ENCODE measurements at places on chromosomes 7 and 10.

- no peak overlapping the region for H3K27ac ChIP-seq
- no peak for DNase-seq
- no peaks in the 10 kb centered on the region for H3K4me1 ChIP-seq
Observed at GRCh38 chr7:116732788-116733694, 61.0 kb downstream of the MET start.

GRCh38 chr10:77207828-77208185 is 429.8 kb downstream of the KCNMA1 start:
- no peak overlapping the region for H3K4me3 ChIP-seq
- no peaks in the 10 kb centered on the region for H3K4me1 ChIP-seq
- DNase-seq, result no peak
- no peak overlapping the region for H3K27ac ChIP-seq
- no peaks in the 10 kb centered on the region for H3K36me3 ChIP-seq

- H3K27ac ChIP-seq, result no peak overlapping the region
- peaks cover 14% of the 10 kb centered on the region for H3K27me3 ChIP-seq
- no peak for DNase-seq
- no peaks in the 10 kb centered on the region for H3K36me3 ChIP-seq
- no peaks in the 10 kb centered on the region for H3K4me1 ChIP-seq
Observed at GRCh38 chr7:130303127-130303526, 10.2 kb downstream of the CPA4 start.

GRCh38 chr7:104958371-104958865 is 55.6 kb upstream of the KMT2E start:
- H3K4me1 ChIP-seq, result peaks cover 62% of the 10 kb centered on the region
- no peak overlapping the region for H3K4me3 ChIP-seq
- H3K27ac ChIP-seq, result peak overlapping the region; percentile 29
- peaks cover 47% of the 10 kb centered on the region for H3K36me3 ChIP-seq
- DNase-seq, result no peak
- no peaks in the 10 kb centered on the region for H3K27me3 ChIP-seq

GRCh38 chr7:43456200-43456599 is 126.7 kb upstream of the STK17A start:
- H3K4me3 ChIP-seq, result no peak overlapping the region
- peaks cover 3% of the 10 kb centered on the region for H3K4me1 ChIP-seq
- no peak overlapping the region for H3K27ac ChIP-seq
- peaks cover 15% of the 10 kb centered on the region for H3K27me3 ChIP-seq

- no peak for DNase-seq
- H3K27me3 ChIP-seq, result peaks cover 4% of the 10 kb centered on the region
- H3K4me3 ChIP-seq, result no peak overlapping the region
- peaks cover 34% of the 10 kb centered on the region for H3K36me3 ChIP-seq
- H3K27ac ChIP-seq, result no peak overlapping the region
Observed at GRCh38 chr7:121505540-121506182, 109.6 kb upstream of the FAM3C start.

DNA sequence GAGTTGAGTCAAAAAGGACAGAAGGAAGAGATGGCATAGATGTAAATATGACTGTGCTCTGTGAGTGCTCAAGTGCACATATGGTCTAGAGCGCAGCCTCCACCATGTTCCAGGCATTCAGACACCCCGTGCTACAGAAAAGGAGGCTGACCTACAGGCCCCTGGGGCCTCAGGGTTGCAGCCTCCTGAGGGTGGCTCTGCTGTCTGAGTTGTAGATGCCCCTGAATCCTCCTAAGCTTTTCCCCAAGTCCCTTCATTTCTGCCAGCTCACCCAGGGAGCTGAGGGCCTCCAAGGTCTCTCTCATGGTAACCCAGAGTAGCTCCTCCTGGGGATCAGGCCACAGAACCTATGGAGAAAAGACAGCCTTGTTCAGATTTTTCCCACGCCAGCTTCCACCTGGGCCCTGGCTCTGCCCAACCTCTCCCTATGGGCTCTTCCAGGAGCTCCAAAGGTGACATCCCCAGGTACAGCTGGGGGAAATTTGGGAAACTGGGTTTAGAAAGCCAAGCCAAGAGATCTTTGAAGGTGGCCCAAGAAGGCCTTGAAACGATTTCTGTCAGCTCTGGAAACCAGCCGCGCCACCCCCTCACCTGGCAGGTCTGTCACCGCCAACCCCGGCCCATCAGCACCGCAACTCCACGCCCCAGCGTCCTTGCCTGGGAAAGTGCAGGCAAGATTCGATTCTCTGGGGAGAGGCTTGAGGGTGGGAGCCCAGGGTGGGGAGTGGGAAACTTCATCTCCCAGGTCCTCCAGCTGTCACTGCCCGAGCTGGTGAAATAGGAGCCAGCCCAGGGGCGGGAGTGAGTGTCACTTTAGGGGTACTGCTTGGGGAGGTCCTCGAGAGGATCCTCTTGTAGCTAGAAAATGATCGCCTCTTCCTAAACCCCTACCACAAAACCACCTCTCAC is 2.4 kb downstream of the ZNF467 start:
- DNase-seq, result no peak
- no peak overlapping the region for H3K27ac ChIP-seq
- H3K36me3 ChIP-seq, result no peaks in the 10 kb centered on the region

DNA sequence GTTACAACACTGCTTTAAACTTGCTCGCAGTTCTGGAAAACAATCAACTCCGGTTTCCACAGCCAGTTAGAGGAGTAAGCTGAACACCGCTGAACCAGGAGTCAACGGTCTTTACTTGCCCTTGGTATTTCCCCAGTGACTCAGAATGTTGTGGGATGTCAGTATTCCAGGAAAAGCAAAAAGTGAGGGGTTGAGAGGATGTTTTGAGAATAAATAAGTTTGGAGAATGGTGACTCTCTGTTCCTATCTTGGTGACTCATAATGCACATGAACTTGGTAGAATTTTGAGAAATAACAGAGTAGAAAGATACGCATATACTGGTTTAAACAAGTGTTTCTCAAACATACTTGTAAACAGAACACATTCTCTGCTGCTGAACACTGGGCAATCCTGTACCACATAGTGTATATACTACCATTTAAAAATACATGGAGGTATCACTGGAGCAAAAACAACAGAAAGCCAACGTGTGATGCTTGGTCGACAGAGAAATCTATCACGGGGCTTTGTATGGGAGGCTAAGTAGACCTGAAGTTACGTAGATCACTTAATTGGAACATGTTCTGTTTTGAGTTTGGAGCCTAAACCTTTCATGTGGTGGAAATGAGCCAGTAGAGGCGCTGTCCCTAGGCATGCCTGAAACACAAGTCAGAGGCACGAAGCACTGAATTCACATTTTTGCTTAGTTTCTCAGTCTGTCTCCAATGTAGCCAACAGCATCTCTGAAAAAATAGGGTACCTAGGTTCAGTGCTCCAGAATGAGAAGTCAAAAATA is 534.3 kb downstream of the PARD3 start:
- peak; percentile 18 for DNase-seq
- H3K4me1 ChIP-seq, result peaks cover 19% of the 10 kb centered on the region
- H3K36me3 ChIP-seq, result no peaks in the 10 kb centered on the region
- H3K27ac ChIP-seq, result peak overlapping the region; percentile 23
- H3K27me3 ChIP-seq, result peaks cover 9% of the 10 kb centered on the region

GRCh38 chr7:51226916-51227535 is 89.6 kb downstream of the COBL start:
- H3K36me3 ChIP-seq, result no peaks in the 10 kb centered on the region
- no peak for DNase-seq
- no peak overlapping the region for H3K4me3 ChIP-seq
- no peaks in the 10 kb centered on the region for H3K4me1 ChIP-seq
- H3K27me3 ChIP-seq, result peaks cover 3% of the 10 kb centered on the region
- no peak overlapping the region for H3K27ac ChIP-seq

DNA sequence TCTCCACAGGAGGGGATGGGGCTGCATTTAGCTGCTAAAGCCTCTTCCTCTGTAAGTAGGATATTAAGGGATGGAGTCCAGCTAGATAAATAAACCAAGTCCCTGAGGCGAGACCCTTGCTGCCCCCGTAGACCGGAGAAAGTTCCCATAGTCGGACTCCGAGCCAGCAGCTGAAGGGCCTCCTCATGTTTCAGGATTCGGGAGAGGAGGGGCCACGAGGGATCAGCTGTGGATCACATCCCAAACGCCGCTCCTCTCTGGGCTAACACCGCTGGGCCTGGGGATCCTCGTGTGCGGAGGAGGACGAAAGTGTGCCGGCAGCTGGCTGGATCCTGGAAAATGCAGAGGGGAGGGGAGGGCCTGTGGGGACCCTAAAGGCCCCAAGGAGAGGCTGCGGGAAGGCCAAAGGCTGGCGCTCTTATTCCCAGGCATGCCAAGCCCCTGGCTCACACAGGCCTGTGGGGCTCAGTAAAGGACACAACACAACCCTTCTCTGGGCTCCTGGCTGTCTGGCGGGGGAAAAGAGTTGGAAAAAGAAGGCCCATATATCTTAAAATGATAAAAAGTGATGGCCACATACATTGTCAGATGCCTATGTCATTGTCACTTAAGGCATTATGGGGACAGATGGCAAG is 82.5 kb upstream of the TMEM72 start:
- H3K27me3 ChIP-seq, result peaks cover 2% of the 10 kb centered on the region
- H3K36me3 ChIP-seq, result no peaks in the 10 kb centered on the region
- H3K4me3 ChIP-seq, result no peak overlapping the region
- H3K27ac ChIP-seq, result no peak overlapping the region

GRCh38 chr7:122989577-122989976 is 5.9 kb downstream of the TAS2R16 start:
- no peaks in the 10 kb centered on the region for H3K36me3 ChIP-seq
- no peaks in the 10 kb centered on the region for H3K4me1 ChIP-seq
- no peak for DNase-seq
- no peak overlapping the region for H3K27ac ChIP-seq
- H3K4me3 ChIP-seq, result no peak overlapping the region

DNA sequence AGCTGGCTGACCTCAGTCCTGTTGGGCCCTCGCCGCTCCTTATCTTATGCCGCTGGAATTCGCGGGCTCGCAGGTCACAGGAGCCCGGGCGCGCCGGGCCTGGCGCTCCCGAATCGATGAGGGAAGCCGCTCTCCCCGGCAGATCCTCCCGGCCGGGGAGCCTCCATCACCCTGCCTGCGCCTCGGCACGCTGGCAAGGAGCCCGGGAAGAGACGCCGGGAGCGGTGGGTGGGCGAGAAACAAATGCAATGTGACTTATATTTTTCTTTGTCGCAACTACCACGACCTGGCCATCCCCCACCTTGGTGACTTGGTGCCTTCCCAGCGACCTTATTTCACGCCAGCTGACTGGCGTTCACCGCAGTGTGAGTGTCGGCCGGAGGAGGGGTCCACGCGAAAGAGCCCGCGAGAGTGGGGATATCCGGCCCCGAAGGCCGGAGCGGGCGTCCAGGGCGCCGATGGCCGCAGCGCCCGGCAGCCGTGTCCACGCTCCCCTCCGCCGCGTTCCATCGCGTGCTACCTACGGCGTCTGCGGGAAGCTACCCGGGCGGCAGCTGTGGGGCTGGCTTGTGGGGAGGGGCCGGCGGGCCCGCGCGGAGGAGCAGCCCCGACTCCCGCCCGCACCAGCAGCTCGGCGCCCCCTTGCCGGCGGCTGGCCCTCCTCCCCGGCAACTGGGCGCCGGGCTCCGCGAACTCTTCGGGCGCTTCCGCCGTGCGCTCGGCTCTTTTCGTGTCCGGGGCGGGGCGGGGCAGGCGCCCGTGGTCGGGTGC is 494 bp upstream of the BMPR1A start:
- peak overlapping the region; percentile 79 for H3K4me3 ChIP-seq
- peak; percentile 89 for DNase-seq
- H3K27me3 ChIP-seq, result peaks cover 13% of the 10 kb centered on the region
- H3K36me3 ChIP-seq, result peaks cover 7% of the 10 kb centered on the region
- H3K27ac ChIP-seq, result peak overlapping the region; percentile 59

GRCh38 chr10:82267014-82267413 is 392.0 kb downstream of the NRG3 start:
- H3K27me3 ChIP-seq, result no peaks in the 10 kb centered on the region
- DNase-seq, result no peak
- H3K27ac ChIP-seq, result no peak overlapping the region
- no peak overlapping the region for H3K4me3 ChIP-seq
- H3K4me1 ChIP-seq, result no peaks in the 10 kb centered on the region

GRCh38 chr7:16271990-16272665 is 149.2 kb downstream of the CRPPA start:
- H3K27me3 ChIP-seq, result no peaks in the 10 kb centered on the region
- H3K4me1 ChIP-seq, result peaks cover 2% of the 10 kb centered on the region
- H3K36me3 ChIP-seq, result no peaks in the 10 kb centered on the region

DNA sequence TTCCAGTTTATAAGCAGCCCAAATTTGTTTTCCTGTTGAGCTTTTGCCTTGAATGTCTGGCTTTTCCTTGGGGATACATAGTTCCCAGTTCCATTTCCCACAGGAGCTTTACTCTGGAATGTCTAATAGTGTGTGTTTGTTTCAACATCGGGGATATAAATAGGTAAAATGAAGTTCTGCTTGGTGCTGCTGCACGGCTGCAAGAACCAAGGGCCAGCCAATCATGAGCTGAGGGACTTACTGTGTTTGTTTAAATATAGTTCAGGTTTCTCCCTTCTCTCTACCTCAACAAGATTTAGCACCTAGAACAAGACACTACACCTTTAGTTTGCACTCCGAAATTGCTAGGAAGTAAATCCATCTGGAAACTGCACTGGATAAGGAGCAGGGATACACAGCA is 43.9 kb downstream of the GRM8 start:
- no peak overlapping the region for H3K27ac ChIP-seq
- no peak overlapping the region for H3K4me3 ChIP-seq
- H3K27me3 ChIP-seq, result peaks cover 8% of the 10 kb centered on the region
- H3K4me1 ChIP-seq, result no peaks in the 10 kb centered on the region
- H3K36me3 ChIP-seq, result no peaks in the 10 kb centered on the region

DNA sequence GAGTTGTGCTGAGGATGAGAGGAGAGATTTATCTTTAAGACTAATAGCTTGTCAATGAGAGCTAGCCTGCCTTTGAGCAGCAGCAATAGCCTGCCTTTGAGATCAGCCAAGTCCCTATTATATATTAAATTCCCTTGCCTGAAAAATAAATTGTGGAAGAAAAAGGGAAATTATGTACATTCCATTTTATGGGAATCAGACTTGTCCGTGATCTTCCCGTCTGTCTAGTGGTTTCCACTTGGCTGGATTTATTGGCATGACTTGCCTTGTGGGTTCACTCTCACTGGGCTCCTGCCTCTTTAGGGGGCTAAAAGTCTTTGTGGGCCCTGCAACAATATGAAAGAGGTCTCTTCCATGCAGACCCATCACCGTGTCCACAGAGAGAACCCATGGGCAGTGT is 171.7 kb upstream of the FRMD4A start:
- no peak for DNase-seq
- H3K4me3 ChIP-seq, result no peak overlapping the region
- H3K36me3 ChIP-seq, result peaks cover 13% of the 10 kb centered on the region
- H3K4me1 ChIP-seq, result peaks cover 25% of the 10 kb centered on the region

- peaks cover 60% of the 10 kb centered on the region for H3K4me1 ChIP-seq
- DNase-seq, result no peak
- H3K27me3 ChIP-seq, result no peaks in the 10 kb centered on the region
- H3K27ac ChIP-seq, result peak overlapping the region; percentile 77
- H3K4me3 ChIP-seq, result peak overlapping the region; percentile 34
Observed at GRCh38 chr10:69334302-69335062, 56.2 kb downstream of the HK1 start.

DNA sequence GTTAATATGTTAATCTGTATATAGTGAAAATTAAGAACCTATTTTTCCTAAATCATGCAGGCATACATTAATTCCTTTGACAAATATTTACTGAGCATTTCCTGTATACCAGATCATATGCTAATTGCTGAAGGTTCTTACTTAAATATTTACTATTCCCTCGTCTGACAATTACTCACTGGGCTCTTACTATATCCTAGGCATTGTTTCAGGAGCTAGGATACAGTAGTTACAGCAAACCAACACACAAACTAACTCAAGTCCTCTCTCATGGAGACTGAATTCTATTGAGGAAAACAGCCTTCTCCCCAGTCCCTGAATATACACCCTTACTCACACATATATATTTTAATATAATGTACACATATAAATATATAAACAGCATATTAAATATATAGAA is 786.0 kb downstream of the NRG3 start:
- DNase-seq, result no peak

GRCh38 chr7:43905209-43905946 is 1.0 kb downstream of the URGCP start:
- no peak for DNase-seq
- H3K27ac ChIP-seq, result peak overlapping the region; percentile 79
- H3K36me3 ChIP-seq, result no peaks in the 10 kb centered on the region
- peaks cover 24% of the 10 kb centered on the region for H3K4me1 ChIP-seq
- H3K27me3 ChIP-seq, result no peaks in the 10 kb centered on the region

Measured in activated CD4-positive, alpha-beta memory T cell treated with anti-CD3 and anti-CD28 coated beads, Interleukin-2, amount 10 ng/mL, durations not matched to agents 7 days and 5 days (primary cell).